Muscle of arm (tissue), 14 donors: ENCODE measurements at places on chromosomes 5 and 9.
A peak's percentile ranks its signal among the peaks of the same experiment; 100 is the strongest.

- no peak for DNase-seq
Measured at GRCh38 chr5:174418809-174419539, 305.4 kb upstream of the MSX2 start.

DNA sequence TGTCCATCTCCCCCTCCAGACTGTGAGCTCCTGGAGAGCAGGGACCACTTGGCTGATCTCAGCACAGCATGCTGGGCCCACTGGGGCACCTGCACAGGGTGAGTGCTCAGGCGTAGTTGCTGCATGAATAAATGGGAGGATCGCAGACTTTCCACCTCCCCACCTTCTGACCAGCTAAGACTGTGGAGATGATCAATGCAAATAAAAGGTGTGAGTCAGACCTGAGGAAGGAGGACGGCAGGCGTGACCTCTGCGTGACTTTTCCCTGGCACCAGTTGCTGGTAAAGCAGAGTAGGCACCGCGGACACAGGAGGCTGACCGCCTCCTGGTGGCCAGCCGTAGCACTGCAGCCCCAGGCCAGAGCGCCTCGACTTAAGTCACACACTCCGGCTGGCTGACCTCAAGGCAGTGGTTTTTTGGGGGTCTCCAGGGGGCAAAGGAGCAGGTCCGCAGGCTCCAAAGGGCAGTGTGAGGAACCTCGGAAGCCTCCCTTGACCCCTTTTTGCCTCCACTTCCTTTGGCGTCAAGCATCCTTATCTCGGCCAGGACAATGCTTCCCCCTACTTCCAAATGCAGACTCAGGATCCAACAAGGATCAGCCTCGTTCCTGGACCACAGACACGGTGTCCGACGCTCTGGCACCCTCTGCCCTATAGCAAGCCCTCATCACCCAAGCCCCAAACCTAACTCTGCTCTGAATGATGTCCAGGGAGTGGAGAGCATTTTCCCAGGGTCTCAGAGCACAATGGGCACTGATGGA lies 12.7 kb upstream of the TDRD7 start:
- DNase-seq, result peak; percentile 26

DNA sequence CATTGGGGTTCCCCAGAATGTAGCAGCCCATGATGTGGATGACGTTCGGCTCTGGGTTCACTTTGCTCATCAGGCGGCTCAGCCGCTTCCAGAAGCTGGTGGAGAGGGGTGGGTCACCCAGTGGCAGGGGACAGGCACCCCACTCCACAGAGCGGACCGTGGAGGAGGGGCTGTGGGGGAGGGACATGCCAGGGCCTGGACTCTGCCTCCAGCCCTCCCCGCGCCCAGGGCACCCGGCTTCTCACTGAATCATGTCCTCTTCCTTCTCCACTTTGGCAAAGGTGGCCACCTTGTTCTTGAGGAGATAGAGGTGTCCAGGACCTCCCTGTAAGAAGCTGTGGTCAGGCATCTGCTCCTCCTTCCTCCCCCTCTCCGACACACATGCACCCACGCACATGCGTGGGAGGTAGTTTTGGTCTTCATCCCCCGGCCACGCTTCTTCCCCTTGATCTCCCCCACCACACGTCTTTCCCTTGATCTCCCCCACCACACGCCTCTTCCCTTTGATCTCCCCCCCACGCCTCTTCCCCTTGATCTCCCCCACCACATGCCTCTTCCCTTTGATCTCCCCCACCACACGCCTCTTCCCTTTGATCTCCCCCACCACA lies 8.9 kb upstream of the ENTPD8 start:
- no peak for DNase-seq

DNA sequence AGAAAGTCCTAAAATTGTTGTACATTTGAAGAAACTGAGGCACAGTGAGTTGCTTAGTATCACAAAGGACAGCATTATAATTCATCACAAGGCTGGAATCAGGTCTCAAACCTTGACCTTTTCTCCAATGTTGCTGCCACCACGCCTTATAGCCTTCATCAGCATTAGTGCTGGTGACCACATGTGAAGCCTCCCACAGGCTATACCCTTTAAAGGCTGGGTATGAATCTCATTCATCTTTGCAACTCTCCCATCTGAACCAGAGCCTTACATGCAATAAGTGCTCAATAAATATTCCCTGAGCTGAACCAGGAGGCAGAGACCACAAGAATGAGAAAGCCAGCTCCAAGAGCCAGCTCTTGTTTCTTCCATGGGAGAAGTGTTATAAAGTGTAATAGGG lies 104.7 kb downstream of the SPOCK1 start:
- no peak for DNase-seq

DNA sequence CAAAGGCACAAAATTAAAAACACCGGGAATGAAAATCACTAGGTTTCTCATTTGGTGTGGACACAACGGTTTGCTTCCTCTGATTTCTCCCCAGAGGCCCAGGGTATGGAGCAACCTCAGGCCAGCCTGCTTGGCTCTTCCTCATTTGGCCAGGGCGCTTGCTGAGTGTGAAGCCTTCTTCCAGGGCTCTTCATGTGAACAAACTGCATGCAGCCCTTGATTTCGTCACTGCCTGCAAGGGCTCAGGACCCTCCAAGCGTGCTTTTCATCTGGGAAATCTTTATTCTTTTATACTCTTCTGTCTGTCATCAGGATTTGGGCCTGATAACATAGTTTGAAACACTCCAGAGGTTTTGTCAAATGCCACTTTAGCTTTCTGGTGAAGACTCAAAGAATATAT lies 122.6 kb upstream of the KLF4 start:
- no peak for DNase-seq

DNA sequence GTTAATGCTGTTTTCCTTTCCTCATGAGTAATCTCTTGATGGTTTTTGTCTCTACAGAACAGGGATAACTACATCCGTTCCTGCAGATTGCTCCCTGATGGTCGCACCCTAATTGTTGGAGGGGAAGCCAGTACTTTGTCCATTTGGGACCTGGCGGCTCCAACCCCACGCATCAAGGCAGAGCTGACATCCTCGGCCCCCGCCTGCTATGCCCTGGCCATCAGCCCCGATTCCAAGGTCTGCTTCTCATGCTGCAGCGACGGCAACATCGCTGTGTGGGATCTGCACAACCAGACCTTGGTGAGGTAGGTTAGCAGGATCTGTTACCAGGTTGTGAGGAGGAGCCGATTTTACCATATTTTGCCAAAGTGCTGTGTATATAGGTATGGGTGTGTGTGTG lies 148.2 kb downstream of the TLE4 start:
- DNase-seq, result no peak

- DNase-seq, result peak; percentile 91
Measured at GRCh38 chr5:139294374-139295165, 1.0 kb downstream of the MATR3 start.
